ENCODE measurements at places on chromosomes 2 and 18.

- DNase-seq: no peak
These were observed 27.6 kb downstream of the MLPH start for GRCh38 chr2:237514474-237515130.

GRCh38 chr2:133485868-133486267 lies 82.4 kb downstream of the NCKAP5 start:
- no peak for DNase-seq

DNA sequence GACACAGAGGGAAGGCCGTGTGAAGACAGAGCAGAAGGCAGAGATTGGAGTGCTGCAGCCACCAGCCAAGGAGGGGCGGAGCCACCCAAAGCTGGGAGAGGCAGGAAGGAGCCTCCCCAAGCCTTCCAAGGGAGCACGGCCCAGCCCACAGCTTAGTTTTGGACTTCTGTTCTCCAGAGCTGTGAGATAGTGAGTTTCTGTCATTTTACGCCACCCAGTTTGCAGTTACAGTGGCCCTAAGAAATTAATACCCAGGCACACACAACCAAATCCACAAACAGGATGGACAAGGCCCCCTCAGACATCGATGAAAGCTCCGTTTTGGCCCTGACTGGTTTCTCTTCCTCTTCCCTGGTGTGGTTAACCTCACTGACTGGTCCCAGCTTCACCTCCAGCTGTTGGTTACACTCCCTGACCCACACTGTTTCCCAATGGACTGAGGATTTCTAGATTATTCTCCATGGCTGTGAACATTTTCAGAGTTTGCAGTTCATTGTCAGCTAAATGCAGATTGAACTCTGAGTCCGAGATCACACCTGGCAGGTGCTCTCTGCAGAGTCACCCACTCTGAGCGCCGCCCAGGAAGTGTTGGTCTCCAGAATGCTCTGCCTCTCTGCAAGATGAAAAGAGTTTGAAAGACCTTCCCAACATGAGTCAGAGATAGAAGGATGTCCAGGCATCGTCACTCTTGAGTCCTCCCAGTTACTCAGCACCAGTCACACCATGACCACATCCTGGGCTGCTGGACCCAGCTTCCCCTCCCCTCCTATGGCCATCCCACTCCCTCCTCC lies 100.2 kb downstream of the TWIST2 start:
- no peak for DNase-seq

DNA sequence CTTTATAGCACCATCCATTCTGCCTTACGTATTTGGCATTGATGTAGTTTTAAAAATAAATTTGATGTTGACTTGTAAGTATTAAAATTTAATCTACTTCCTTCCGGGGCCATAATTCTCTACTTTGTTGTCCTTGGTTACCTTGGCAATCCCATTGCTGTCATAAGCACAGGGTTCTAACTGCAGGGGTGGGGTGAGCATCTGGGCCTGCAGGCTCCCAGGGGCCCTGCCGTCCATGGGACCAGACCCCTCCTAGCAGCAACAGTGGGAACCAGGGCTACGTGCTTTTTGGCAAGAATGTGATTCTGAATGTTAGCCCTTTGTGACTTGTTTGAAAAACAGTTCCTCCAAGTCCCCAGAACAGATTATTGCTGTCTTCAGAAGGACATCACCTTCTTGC lies 4.9 kb downstream of the ASAP2 start:
- no peak for DNase-seq

DNA sequence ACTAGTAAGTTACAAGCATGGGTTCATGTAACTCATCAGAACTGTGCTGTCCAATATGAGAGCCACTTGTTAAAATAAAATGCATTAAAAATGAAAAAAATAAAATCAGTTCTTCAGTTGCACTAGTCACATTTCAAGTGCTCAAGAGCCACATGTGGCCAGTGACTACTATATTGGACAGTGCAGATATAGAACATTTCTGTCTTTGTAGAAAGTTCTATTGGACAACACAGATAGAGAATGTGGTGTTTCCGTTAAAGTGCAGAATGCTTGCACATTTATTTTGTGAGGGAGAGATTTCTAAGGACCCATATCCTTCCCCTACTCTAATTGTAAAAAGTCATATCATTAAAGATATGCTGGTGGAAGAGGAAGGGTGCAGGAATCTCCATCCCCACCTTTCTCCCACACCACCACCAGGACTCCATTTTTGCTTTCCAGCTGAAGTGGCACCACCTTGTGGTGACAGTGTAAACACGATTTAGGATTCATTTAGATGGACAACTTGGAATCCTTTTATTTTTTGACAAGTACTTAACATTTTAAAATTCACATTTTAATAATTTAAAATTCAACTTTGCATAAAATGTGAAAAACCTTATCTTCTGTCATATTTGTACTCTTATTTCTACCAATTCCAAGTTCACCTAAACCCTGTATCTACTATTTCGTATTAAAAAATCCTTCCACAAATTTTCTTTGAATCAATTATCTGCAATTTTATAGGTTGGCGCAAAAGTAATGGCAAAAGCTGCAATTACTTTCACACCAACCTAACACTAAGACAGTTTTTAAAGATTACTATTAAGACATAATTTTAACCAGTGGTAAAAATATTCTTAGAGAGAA lies 9.4 kb upstream of the CD302 start:
- no peak for DNase-seq

DNA sequence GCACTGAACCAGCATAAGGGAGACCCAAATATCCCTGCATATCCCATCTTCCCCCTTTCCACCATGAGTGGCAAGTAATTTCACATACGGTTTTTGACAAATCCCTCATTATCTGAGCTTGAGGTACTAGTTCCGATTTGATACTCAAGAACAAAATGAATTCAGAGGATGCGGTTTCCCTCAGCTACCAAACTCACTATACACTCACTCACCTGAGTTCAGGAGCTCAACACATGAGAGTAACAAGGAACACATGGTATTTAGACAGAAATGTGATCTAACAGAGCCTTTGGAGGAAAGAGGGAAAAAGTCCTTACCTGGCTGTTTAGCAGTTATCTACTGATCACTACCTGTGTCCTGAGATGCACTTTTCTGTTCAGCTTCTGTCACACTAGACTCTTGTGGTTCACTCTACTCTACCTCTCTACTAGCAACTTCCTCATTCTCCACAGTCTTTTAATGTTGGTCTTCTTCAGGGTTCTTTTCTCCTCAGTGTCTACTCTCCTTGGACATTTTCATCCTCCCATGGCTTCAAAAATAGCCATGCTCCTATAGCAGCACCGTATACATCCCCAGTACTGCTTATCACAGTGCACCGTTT lies 25.1 kb downstream of the ASXL2 start:
- DNase-seq: no peak

- no peak for DNase-seq
These were observed 482.2 kb downstream of the SPAG16 start for GRCh38 chr2:213766465-213766901.

DNA sequence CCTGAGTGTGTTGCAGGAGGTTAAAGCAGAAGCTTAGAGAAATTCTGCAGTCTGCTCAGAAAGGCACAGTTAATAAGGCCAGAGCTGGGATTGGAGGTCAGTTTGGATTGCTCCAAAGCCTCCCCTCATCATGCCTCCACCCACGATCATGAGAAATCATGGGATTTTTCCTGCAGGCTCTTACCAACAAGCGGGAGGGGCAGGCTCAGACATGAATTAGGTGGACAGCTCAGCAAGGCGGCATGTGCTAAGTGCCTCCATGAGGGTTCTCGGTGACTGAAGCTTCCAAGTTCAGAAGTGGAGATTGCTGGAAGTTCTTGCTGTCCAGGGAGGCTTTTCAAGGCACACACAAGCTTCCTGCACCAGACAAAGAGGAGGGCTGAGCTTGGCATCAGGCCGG lies 163.8 kb downstream of the SETBP1 start:
- DNase-seq: no peak

DNA sequence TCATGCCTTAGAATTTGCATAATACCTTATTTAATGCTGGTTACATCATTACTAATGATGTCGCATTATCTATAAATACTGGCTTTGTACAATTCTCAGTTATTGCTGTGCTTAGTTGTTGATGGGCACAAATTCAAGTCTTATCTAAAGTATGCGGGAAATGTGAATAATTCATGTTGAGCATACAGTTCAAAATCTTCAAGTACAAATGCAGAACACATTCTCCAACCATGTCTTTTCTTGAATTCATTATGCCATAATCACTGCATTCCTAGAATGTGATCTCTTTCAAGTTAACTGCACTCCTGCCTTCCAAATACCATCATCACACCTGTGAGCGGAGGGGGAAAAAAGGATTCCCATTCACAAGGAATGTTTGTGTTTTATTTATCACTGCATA lies 337.0 kb downstream of the MBD2 start:
- DNase-seq: no peak

DNA sequence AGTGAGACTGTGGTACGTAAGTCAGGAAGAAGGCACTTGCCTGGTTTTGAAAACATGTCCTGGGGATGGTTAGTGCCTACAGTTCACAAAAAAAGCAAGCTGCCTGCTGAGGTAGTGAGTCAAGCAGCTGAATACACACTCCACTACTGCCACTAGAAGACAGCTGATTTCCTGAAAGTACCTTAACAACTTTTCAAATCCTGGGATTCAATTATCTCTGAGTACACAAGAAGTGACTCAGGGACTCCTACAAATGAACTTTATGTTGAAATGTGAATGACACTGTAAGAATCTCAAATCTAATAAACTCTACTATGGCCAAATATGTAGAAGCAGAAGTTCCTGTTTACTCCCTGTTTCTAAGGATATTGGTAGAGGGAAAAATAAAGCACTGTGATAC lies 58.0 kb upstream of the ARL5A start:
- no peak for DNase-seq

- DNase-seq: no peak
These were observed 313.7 kb downstream of the CYP26B1 start for GRCh38 chr2:71833855-71834560.

GRCh38 chr2:217669831-217670230 lies 333.0 kb downstream of the TNS1 start:
- DNase-seq: no peak
